ENCODE measurements at places on chromosomes 6 and 20.

DNA sequence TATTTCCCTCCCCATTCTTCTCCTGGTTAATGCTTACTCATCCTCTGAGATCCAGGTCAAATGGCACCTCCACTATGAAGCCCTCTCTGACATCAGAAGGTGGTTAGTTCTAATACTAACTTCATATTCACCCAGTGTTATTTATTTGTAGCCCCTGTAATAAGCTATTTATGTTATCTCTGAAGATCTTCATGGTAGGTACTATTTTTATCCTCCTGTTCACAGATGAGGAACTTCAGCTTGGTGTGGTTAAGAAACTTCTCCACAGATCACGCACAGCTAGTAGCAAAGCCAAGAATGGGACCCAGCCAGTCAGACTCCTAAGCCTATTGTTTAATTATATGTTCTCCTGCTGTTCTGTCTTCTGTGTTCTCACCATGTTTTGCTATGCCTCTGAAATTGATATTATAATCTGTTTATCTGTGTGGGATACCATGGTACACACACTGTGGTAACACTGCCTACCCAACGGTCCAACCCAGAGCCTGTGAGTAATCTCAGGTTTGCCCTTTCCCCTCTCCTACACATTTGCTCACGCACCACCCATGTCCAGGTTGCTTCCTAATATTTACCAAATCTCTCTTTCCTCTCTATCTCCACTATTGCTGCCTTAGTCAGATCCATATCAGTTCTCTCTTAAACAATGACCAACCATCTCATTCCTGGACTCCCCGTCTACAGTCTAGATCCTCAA lies 98.4 kb downstream of the IPCEF1 start:
- peak; percentile 18 for DNase-seq

DNA sequence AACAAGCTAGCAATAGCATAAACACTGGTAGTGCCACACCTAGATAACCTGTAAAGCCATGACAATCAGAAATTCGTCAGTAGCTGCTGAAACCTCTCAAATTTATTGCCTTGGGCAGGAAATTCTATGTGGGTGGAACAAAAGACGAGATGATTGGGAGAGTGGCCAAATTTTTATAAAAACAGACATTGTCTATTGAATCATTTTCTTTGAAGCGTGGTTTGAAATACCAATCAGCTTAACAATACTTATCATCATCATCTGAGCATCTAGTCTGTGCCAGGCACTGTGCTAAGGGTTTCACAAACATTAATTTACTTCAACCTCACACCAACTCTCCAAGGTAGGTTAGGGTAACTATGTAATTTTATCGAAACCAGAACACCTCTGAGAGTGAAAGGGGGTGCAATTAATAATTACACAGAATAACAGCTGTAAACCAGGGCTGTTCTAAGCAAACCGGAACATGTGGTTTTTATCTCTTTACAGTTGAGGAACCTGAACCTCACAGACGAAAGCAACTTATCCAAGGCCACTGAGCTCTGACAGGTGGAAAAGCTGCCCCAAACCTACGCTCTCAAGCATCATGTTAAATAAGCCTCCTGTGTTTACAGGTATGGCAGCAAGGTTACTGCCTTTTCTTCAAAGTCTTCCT lies 43.4 kb downstream of the NHSL1 start:
- DNase-seq, result peak; percentile 96

DNA sequence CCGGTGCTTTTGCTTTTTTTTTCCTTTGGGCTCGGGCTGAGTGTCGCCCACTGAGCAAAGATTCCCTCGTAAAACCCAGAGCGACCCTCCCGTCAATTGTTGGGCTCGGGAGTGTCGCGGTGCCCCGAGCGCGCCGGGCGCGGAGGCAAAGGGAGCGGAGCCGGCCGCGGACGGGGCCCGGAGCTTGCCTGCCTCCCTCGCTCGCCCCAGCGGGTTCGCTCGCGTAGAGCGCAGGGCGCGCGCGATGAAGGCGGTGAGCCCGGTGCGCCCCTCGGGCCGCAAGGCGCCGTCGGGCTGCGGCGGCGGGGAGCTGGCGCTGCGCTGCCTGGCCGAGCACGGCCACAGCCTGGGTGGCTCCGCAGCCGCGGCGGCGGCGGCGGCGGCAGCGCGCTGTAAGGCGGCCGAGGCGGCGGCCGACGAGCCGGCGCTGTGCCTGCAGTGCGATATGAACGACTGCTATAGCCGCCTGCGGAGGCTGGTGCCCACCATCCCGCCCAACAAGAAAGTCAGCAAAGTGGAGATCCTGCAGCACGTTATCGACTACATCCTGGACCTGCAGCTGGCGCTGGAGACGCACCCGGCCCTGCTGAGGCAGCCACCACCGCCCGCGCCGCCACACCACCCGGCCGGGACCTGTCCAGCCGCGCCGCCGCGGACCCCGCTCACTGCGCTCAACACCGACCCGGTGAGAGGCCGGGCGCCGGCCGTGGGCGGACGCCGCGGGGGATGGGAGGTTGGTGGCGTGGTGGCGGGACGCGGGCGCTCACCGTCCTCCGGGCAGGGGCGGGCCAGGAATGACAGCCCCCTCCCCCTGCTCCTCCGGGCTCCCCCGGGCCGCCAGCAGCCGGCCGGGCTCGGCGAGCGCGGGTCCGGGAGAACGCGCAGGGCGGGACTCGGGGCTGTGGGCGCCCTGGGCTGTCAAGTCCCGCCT lies 606 bp downstream of the ID4 start:
- peak; percentile 60 for DNase-seq

- DNase-seq, result no peak
These were observed 4.0 kb upstream of the DEFB121 start for GRCh38 chr20:31410011-31410410.

DNA sequence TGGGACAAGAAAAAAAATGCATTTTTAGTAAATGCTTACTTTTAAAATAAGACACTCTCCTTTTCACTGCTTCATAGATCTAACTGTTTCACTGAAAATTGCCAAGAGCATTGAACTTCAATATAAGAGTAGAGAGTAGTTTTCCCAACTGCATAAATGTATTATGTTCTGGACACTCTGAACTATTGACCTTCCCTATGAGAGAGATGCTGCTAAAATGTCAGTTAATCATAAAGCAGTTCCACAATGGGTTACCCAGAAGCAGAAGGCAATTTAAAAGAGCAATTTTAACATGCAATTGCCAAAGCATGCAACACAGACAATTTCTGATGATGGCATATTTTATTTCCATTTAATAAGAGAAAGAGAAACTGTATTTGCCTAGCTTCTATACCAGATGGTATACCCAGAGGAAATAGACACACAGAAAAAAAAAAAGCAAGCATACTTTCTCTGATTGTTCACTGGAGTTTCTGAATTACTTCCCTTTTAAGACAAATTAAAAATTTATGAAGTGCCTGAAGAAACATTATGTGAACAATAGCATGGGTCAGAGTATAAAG lies 279.1 kb upstream of the THEMIS start:
- no peak for DNase-seq

DNA sequence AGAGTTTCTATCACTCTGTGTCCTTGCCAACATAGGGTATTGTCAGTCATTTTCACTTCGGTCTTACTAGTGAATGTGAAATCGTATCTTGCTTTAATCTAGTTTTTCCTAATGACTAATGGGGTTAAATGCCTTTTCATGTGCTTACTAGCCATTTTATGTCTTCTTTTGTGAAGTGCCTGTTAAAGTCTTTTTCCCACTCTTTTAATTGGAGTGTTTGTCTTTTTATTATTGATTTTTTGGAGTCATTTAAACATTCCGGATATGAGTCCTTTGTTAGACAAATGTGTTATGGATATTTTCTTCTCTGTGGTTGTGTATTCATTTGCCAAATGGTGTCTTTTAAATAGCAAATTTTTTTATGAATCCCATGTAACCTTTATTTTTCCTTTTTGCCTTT lies 194.6 kb downstream of the CDH26 start:
- no peak for DNase-seq

DNA sequence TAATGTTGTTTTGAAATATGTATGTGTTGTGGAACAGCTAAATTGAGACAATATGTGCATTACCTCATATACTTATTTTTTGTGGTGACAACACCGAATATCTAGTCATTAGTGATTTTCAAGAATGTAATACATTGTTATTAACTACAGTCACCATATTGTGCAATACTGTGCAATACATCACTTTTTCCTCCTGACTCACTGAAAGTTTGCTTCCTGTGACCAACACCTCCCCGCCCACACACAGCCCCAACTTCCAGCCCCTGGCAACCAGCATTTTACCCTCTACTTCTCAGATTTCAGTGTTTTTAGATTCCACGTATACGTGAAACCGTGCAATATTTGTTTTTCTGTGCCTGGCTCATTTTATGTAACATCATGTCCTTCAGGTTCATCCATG lies 627.9 kb downstream of the PRKN start:
- peak; percentile 95 for DNase-seq

GRCh38 chr6:54992789-54993188 lies 146.2 kb downstream of the FAM83B start:
- DNase-seq, result peak; percentile 46

DNA sequence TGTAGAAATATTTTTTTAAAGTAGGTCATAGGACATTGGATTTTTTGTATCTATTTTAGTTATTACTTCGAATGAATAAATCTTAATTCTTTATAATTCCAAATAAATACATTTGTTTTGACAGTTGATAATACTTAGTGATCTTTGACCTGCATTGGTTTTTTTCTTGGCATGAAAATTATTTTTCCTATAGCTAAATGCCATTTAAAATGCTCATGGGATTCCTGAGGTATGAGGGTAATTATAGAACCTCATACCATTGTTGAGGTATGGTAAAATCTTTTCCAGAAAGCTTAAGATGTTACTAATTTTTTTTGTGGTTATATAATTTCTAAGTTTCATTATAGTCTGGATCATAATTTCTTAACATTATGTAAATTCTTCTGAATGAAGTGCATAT lies 8.3 kb downstream of the PM20D2 start:
- no peak for DNase-seq

DNA sequence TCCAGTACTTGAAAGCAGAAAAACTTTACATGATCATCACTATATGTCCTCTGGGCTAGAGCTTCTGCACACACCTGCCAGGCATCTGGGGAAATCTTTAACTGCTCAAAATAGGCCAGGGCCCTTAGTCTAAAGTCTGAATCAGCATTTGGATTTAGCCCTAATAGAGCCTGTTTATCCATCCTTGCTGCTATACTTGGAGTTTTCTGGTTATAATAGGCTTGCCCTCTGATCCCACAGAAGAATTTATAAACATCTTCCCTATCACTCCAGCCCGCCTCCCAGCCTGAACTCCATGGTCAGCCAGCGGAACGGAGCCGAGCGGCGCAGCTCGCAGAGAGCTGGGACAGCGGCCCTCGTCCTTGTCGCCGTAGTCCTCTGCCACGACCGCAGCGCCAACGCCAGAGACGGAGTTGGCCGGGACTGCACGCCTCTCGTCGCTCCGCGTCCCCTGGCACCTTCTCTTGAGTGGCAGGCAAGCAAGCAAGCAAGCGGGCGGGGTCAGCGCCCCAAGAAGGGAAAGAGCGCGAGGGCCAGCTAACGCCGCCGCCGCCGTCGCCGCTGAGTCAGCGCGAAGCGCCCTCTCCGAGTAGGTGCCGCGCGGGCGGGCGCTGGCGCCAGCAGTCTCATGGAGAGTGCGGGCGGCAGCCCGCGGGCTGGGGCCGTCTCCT lies 25.4 kb upstream of the ASIP start:
- DNase-seq, result peak; percentile 84

DNA sequence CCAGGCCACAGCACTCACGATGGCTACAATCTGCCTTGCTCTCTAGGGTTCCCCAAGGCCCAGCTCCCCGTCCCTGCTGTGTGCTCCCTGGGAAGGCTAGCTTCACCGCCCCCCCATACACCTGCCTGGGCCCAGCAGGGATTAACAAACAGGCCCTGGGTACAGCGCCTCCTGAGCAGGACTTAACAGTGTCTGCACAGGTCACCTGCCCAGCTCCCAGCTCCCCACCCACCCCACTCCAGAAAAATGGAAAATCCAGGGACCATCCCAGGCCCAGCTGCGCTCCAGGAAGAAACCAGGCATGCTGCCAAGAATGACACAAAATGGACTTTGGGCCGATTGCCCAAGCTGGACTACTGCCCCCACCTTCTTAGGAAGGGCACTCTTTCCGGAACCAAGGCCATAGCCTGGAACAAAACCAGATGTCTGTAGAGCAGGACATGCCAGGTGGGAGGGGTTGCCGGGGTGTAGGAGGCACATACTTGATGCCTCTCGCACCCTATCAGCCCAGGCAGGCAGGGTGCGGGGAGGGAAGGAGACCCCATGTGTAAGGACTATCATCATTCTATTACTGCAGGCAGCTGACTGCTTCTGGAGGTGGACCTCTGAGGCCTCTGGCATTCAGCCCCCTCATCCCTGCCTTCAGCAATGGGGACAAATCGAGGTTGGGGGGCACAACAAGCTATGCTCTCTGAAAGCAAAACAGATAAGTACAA lies 104.9 kb downstream of the SNX5 start:
- DNase-seq, result peak; percentile 25

Data from kidney tubule cell (primary cell).